ENCODE measurements at places on chromosomes 6 and 20. TPM values are rescaled to one million over a fixed set of nuclear protein-coding genes. Genes with fewer than 3 reads are reported as not detected.

Gene RFX6
- not detected for total RNA-seq

Gene BEND6
- total RNA-seq, result not detected

Gene IPCEF1
- 7.3 TPM for total RNA-seq

Gene LCA5
- total RNA-seq, result 10.1 TPM

Gene RCAN2
- 265 TPM for total RNA-seq

DNA sequence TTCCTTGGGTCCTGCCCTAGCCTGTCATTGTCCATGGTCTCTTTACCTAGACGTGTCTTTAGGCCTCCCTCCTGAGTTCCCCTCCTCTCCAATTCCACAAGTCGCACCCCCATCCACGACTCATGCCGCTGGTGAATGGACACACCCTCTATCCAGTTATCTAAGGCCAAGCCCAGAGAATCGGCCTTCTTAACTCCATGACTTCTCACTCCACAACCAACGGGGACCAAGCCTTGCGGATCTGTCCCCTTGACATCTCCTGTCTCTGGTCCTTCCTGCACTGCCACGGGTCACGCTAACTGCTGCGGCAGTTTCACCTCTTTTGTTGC is 7.0 kb upstream of the RREB1 start:
- no peak for ATAC-seq

Gene PFDN4
- total RNA-seq, result 91.8 TPM

GRCh38 chr6:103707596-103708325 is 1152.0 kb downstream of the HACE1 start:
- ATAC-seq, result no peak

Gene HRH3
- not detected for total RNA-seq

DNA sequence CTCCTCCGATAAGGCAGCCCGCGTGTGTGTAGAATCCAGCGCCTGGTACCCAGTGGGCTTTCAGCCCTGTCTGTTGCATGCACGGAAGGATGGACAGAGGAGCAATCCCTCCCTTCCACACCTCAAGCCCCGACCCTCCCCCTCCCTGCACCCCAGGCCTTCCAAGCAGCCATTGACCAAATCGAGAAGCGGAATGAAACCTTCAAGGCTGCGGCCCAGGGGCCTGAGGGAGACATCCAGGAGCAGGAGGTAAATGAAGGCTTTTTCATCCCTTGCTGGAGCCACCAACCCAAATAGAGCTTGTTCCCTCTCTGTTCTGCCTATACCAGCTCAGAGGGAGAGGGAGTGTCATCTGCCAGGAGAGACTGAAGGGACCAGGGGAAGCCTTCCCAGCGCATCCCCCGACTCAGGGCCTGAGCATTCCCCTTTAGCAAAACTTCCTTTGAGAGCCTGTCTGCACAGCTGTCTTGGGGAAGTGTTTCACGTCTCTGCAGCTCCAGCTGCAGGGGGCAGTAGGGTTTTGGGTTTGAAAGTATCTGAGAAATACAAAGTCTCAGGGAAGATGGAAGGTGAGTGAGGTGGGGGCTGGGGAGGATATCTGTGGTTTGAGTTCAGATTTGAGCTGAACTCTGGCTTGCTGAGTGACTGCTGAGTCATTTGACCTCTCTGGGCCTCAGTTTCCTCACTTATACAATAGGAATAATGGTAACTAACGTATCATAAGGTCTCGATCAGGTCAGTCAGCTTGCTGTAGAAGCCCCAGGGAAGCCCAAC is 16.1 kb downstream of the FGD2 start:
- ATAC-seq, result no peak

DNA sequence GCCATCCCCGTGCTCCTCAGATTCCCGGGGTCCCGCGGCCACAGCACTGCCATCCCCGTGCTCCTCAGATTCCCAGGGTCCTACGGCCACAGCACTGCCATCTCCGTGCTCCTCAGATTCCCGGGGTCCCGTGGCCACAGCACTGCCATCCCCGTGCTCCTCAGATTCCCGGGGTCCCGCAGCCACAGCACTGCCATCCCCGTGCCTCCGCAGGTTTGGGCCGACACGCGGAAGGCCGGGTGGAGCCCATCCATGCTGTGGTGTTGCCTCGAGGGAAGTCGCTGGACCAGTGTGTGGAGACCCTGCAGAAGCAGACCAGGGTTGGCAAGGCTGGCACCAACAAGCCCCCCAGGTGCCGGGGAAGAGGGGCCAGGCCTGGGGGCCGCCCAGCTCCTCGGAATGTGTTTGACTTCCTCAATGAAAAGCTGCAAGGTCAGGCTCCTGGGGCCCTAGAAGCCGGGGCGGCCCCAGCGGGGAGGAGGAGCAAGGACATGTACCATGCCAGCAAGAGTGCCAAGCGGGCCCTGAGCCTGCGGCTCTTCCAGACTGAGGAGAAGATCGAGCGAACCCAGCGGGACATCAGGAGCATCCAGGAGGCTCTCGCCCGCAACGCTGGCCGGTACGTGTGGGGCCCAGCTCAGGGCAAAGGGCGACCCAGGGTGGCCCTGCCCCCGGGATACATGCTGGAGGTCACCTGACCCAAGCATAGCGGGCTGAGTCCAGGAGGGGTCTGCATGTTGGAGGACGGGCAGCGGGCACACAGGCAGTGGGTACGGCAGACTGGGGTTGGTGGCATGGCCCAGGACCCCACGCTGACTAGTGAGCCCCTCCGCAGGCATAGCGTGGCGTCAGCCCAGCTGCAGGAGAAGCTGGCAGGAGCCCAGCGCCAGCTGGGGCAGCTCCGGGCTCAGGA is 1.3 kb upstream of the LIME1 start:
- no peak for ATAC-seq

DNA sequence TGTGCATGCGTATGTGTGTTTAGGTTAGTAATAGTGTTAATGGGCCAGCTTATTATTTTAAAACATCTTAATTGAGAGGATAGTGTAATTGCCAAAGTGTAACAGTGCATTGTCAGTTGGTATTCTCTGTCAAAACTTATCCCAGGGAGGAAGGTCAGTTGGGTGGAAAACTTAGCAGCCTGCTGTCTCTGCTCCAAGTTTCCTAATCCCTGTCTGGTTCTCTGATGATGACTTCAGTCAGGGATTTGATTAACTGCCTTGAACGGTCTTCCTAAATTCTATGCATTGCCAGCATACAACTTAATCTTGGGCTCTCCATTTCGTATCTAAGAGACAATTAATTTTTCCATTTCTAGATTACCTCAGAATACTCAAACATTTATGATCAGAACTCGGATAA is 51.1 kb downstream of the L3MBTL3 start:
- no peak for ATAC-seq

Gene C20orf173
- total RNA-seq, result not detected

- no peak for ATAC-seq
These were observed 137.8 kb downstream of the MYB start for GRCh38 chr6:135318738-135319469.

DNA sequence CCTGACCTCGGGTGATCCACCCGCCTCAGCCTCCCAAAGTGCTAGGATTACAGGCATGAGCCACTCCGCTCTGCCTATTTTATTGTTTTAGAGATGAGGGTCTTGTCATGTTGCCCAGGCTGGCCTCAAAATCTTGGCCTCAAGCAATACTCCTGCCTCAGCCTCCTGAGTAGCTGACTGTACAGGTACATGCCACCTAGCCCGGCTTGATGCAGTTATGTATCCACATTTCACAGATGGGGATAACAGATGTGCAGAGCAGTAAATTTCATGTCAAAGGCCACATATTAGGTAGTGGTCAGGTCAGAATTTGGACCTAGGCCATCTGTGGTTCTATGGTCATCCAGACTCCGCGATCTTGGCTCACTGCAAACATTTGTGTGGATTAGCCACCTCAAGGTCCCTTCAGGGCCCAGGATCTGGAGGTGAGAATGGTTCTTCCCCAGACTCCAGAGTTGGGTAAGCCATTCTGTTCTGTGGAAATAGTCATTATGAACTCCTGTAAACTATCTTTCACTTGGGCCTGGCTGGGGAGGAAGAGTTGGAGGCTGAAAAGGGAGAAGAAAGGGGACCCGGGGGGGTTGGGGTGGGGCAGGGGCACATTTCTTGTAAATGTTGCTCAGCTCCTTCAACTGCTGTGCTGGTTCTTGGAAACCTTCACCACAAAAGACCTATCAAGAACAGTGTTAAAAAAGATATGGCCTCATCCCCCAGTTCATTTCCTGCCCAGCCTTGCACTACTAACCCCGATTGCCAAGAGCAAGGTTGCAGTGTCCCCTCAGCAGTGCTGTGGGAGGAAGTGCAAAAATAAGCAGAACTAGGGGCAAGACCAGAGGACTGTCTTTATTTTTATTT is 13.0 kb downstream of the PIM1 start:
- peak; percentile 41 for ATAC-seq

Gene MYCT1
- 15.2 TPM for total RNA-seq

DNA sequence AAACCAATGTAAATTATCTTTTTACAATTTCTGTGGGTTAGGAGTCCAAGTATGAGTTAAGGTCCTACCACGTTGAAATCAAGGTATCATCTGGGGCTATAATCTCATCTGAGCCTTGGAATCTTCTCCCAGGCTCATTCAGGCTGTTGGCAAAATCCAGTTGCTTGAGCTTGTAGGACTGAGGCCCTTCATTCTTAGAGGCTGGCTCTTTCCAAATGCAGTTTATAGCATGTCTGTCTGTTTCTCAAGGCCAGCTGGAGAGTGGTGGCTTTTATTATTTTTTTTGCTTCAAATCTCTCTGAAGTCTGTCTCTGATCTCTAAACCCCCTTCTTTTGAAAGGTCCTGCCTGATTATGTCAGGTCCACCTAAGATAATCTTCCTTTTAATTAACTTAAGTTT is 177.2 kb upstream of the ASCC3 start:
- no peak for ATAC-seq

Gene RAB32
- 23.0 TPM for total RNA-seq

- no peak for ATAC-seq
These were observed 179.6 kb upstream of the PTCHD4 start for GRCh38 chr6:48290595-48290994.

DNA sequence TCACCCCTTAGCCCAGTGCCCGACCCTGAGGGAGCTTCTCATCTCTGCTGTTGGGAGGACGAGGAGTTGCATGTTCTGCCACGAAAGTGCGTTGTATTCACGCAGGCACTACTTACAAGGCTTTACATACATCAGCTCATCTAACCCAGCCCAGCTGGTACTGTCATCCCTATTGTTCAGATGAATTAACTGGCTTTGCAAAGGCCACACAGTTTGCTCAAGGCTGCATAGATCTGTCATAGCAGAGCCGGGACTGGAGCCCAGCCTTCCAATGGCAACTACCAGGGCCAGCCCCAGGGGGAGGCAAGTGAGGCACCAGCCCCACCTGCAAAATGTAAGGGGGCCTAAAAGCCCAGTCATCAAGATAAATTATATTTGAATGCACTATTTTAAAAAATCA is 257.6 kb downstream of the NFATC2 start:
- no peak for ATAC-seq

DNA sequence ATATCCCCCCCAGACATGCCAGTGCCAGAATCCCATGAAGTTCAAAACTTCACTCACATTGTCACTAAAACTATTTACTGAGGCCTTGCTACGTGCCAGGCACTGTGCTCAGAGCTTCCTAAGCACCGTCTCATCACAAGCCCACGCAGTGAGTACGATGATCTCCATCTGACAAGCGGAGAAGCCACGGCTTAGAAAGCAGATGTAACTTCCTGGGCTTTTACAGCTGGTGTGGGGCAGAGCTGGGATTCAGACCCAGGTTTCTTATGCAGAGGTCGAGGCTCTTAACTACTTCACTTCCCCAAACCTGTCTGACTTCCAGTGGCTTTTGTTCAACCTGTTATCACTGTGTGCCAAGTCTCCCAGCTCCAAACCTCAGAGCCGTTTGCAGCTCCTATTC is 8.3 kb downstream of the MDGA1 start:
- no peak for ATAC-seq
